ENCODE measurements at places on chromosomes 5 and 9. TPM values are rescaled to one million over a fixed set of nuclear protein-coding genes. Genes with fewer than 3 reads are reported as not detected.

- DNase-seq = no peak
These were observed 145.2 kb downstream of the TENT4A start for GRCh38 chr5:6858419-6858818.

- no peak for DNase-seq
These were observed 457 bp upstream of the IDNK start for GRCh38 chr9:83622433-83622938.

DNA sequence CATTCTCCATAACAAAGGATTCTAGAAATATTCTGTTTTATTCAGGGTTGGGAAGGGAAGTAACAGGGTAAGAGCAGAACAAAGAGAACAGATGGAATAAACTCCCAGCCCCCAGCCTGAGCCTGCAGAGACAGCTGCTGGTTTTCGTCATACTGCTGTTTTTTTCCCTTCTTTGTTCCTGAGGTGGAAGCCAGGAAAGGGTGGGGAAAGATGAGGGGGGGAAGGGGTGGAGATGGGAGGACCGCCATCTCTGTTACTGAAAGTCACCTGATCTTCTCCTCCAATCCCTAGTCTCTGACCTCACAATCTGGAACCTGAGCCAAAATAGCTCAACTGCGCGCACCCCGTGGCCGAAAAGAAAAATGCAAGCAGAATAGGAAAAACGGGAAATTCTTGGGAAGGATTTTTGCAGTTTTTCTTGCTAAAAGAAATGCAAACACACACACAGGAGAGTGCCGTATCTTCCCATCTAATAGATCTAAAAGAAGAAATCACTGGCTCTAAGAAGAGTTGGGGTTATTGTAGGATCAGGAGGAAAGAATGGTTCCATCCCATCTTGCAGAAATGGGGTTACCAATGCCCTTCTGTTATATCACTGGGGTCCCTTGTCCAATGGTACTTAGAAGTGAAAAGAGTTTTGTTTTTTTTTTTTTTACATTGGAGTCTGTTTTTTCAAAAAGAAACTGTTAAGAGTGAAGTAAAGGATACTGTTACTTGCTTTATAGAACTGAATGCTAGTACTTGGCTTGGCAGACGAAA is 57.9 kb downstream of the DIAPH1 start:
- DNase-seq = no peak

GRCh38 chr5:119390404-119390803 is 34.6 kb downstream of the TNFAIP8 start:
- no peak for DNase-seq

The IL33 gene
- total RNA-seq = not detected

The FAT2 gene
- total RNA-seq = not detected

The IL3 gene
- 0.98 TPM for total RNA-seq

The ZER1 gene
- total RNA-seq = 14.9 TPM

All from activated CD8-positive, alpha-beta T cell treated with anti-CD3 and anti-CD28 coated beads for 36 hours (primary cell).